ENCODE measurements at places on chromosomes 3 and 15.

GRCh38 chr3:71441217-71441924 is 142.2 kb downstream of the FOXP1 start:
- no peak for DNase-seq

- DNase-seq = no peak
Measured at GRCh38 chr3:72205297-72205826, 420.4 kb upstream of the PROK2 start.

- DNase-seq = no peak
Measured at GRCh38 chr3:192919901-192920300, 2.2 kb upstream of the MB21D2 start.

- no peak for DNase-seq
Measured at GRCh38 chr3:9205345-9206143, 43.9 kb downstream of the SRGAP3 start.

- no peak for DNase-seq
Measured at GRCh38 chr15:66110864-66111263, 142.7 kb downstream of the MEGF11 start.

DNA sequence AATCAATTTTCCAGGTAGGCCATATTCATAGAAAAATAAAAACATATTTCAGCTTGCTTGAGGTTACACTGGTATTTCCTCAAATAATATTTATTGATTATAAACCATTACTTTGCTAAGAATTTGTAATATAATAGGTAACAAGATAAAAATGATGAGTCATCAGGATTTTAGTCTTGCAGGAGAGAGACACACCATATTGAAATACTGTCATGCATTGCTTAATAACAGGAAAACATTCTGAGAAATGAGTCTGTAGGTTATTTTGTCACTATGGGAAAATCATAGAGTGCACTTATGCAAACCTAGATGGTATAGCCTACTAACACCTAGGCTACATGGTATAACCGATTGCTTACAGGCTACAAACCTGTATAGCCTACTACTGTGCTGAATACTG is 990.5 kb downstream of the OTOL1 start:
- no peak for DNase-seq

All from coronary artery (tissue), 2 donors.